Neural progenitor cell (in vitro differentiated cells): ENCODE measurements at places on chromosomes 16 and 17. TPM values are rescaled to one million over a fixed set of nuclear protein-coding genes. Genes with fewer than 3 reads are reported as not detected.

- no peak for DNase-seq
Observed at GRCh38 chr16:70774261-70774660, 26.7 kb downstream of the VAC14 start.

GRCh38 chr17:6981426-6981825 lies 14.4 kb upstream of the ALOX12 start:
- no peak for DNase-seq

GRCh38 chr16:48810803-48811453 lies 200.9 kb upstream of the N4BP1 start:
- peak; percentile 61 for DNase-seq

DNA sequence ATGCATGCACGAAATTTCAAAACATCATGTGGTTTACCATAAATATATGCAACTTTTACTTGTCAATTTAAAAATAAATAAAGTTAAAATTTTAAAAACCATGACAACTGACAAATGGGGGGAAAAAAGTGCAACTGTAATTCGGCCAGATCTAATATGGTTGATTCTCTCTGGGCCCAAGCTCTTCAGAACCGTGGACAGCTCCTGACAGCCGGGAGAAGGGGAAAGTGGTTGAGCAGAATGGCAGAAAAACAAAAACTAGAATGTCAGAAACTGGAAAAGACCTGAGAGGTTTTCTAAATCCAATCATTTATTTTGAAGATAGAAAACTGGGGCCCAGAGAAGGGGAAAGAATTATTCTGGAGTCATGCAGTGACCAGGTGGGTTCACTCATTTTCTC lies 126.6 kb downstream of the TMEM132E start:
- peak; percentile 82 for DNase-seq

DNA sequence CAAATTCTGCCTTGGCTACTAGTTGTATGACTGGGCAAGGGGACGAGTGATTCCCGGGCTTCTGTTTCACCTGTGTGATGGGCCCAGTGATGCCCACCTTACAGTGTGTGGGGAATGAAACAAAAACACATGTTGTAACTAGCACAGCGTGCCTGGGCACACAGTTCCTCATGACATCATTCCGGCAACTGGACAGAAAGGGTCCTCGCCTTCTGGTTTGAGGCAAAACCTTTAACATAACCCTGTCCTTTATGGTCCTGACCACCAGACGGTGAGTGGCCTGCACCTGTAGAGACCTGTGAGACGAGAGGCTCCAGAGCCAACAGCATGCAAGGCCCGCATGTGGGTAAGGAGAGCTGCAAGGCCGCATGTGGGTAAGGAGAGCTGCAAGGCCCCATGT lies 7.7 kb upstream of the SLC38A8 start:
- no peak for DNase-seq

DNA sequence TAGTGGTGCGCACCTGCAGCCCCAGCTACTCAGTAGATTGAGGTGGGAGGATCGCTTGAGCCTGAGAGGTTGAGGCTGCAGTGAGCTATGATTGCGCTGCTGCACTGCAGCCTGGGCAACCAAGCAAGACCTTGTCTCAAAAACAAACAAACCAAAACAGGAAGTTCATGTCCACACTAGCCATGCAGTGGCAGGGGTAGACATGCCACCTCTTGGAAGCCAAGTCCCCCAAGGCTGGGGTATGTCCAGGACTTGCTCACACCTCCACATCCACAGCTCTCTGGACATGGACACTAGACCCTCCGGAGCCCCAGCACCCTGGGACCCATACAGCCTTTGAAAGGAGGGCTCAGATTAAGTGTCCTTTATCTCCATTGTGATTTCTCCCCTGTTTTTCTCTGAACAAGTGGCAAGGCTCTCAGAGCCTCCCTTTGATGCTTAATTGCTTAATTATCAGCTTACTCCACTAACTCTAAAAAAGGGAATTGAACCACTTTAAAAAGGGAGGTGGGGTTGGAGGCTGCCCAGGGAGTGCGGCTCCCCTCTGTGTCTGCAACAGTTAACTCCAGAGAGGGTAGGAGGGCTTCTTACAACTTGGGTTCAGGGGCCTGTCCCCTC lies 424.6 kb upstream of the C16orf82 start:
- peak; percentile 54 for DNase-seq

Gene CHD9
- 52.7 and 86.0 TPM in 2 replicates for total RNA-seq

DNA sequence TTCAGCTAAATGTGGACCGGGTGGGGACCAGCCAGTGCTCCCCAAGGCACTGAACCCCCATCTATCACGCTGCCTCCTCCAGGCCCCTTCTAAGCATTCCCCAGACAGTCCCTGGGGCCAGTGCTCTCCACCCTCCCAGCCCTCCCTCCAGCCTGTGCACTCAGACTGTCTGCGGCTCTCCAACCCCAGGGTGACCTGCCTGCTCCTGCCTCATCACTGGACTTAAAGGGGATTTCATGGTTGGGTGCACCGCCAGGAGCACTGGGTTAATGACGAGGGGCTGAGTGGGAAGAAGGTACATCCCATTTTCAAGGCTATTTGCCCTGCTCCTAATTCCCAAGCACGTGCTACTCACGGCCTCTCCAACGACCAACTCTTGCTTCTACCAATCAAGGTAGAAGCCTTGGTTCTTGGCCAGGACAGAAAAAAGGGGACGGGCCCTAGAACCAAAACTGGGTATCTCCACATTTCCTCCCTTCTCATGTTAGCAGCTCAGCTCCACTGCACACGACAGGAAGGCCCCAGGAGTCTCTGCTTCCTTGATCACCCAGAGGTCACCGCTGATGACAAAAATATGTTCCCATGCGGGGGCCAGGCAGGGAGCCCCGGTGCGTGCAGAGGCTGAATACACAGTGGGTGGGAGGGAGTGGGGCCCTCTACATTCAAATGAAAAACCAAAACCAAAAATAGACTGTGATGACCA lies 3.5 kb upstream of the ABR start:
- DNase-seq: peak; percentile 75
